ENCODE measurements at places on chromosomes 6 and 20. TPM values are rescaled to one million over a fixed set of nuclear protein-coding genes. Genes with fewer than 3 reads are reported as not detected.

Gene ZNF341
- 2.9 TPM for total RNA-seq

Gene PRDM13
- total RNA-seq, result 0.44 TPM

- no peak for DNase-seq
Observed at GRCh38 chr6:137543114-137543513, 48.9 kb upstream of the OLIG3 start.

DNA sequence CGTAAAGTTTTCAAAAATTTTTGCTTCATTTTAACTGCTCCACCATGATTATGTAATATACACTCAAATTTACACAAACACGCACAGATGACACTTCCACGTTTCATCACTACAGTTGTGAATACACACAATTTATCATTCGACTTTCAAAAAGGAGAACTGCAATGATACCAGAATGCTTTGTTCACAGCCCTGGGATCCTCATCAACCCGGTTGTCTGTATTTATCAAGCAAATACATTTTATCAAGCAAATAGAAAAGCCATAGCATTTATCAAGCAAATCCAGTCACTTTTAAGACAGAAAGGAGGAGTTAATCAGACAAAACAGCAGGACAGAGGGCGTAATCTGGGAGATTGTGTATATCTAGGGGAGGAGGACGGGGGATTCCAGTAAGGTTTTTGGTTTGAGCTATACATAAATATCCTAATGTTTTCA is 20.3 kb upstream of the ABT1 start:
- DNase-seq, result no peak
